Mesendoderm (in vitro differentiated cells): ENCODE measurements at places on chromosomes 6 and 20.
A peak's percentile ranks its signal among the peaks of the same experiment; 100 is the strongest.

DNA sequence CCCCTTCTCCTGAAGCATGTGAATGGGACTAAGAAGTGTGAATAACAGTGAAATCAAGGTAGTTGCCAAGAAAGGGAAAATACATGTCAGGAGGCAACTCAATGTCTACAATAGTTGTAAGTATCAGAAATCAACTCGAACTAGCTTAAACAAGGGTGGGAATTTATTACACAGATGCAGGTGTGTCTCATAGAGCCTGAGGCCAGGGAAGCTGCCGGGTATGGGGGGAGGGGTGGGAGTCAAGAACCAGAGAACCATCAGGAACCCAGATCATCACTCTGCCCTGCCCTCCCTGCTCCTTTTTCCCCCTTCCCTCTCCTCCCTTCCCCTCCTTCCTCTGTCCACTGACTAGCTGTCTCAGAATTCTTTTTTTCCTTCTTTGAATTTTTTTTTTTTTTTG is 34.9 kb upstream of the BMP6 start:
- no peak for DNase-seq

- DNase-seq = no peak
These were observed 1.5 kb downstream of the TAGAP start for GRCh38 chr6:159043251-159043650.

DNA sequence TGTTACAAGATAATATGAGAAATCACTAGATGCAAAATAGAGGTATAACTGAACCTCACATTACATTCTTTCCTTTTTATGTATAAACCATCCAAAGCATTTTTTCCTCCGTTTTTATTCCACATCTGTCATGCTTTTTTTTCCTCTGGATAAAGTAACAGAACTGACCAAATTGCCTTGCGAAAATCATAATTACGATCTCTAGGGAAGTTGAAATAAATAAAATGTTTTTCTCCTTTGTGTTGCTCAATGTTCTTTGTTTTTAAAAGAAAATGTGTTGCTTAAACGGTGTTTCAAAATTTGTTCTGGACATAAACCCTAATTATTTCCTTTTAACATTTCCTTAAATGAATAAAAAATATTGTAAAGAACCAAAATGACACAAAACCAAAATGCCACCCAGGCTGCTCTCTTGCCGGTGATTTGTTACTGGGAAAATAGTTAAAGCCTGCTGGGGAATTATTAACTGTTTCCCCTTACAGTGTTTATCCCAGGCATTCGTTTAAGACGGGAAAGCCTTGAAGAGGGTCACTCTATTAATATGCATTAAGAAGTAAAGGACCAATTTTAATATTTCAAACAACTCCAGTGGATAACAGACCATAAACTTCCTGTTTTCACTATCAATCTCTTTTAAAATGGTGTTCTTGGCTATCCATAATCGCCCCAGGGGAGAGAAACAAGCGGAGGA is 1.7 kb upstream of the ADGRB3 start:
- DNase-seq = no peak

DNA sequence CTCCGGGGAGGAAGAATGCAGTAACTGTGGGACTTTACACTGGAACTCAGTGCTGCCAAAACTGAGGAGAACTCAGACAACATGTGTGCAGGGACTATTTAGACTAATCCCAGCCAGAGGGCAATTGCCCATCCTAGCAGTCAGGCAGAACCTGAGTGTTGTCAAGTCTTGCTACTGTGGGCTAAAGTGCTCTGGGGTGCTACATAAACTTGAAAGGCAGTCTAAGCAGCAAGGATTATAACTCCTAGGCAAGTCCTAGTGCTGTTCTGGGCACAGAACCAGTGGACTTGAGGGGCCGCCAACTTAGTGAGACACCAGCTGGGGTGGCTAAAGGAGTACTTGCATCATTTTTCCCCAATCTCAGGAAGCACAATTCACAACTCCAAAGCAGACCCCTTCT is 363.8 kb upstream of the PTCHD4 start:
- DNase-seq = no peak

- DNase-seq = peak; percentile 85
These were observed 9.3 kb upstream of the NEDD9 start for GRCh38 chr6:11241793-11242201.

DNA sequence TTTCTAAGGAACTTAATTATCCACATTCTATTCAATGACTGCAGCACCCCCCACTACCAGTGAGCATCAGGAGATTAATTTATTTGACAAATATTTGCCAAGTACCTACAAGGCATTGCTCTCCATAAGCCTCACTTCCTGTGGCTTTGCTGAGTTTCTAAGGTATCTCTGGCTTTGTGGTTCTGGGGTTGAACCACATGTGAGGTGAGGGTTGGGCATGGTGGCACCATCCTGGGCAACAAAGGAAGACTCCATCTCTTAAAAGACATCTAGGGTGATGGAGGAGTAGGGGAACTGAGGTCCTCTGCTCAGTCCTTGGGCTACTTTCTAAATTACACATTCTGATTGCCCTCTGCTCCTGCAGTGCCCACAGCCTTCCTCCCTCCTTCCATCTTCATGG is 25.5 kb upstream of the WFDC2 start:
- DNase-seq = no peak

GRCh38 chr6:127554435-127555006 is 22.5 kb upstream of the C6orf58 start:
- DNase-seq = peak; percentile 80

GRCh38 chr20:4445331-4445730 is 276.4 kb upstream of the PRND start:
- DNase-seq = no peak

DNA sequence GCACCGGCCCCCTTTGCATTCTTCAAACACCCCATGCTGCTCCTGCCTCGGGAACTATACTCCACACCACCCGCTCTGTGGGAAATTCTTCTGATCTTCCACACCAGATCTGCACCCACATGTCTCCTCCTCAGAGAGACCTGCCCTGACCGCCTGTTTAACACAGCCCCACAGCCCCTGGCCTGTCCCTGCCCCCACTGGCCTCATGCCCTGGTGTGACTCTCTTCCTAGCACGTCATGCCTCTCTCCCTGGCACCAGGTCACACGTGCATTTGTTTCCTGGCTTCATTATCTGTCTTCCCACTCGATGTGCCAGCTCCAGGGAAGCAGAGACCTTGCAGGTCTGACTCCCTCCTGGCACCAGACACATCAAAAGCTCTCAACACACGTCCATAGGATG is 79.6 kb downstream of the ANKRD60 start:
- DNase-seq = no peak

DNA sequence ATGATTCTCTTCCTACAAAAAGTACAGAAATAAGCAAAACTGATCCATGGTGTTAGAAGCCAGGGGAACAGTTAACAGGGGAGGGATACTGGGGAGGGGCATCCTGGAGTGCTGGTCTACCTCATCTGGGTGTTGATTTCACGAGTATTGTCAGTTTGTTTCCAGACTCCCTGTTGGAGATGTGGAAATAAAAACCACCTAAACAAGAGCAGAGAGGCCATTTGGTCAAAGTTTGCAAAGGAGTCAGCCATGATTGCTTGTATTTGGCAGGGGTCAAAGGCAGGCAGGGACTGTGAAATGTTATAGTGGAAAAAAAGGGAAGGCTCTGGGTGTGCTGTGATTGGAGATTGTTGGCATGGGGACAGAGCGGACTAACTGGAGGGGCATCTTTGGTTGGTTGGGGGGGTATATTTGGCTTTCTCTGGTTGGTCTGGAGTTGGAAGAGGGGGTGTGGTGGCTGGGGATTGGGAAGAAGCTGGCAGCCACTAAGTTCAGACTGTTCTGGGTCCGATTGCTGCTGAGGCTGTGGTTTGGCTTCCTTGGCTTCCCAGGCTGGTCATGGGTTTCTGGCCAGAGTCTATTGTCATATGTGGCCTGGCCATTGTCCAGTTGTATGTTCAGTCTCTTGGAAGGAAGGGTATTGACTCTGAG is 14.9 kb upstream of the PANK2 start:
- no peak for DNase-seq

DNA sequence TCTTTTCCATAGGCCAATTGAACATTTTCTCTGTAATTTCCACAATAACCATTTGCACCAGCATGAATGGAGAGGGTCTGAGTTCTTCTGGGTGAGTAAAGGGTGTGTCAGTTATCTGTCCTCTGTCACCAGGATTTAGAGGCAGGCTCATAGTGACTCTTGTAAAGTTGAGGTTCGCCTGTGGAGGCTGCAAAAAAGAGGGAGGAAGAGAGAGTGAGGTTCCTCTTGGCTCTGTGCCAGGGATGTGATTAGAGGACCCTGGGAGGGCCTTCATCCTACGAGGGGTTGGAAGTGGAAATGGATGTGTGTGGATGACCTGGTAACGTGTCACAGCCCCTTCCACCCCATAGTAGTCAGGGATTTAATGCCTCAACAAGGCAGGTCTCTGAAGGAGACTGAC is 242.0 kb downstream of the ESR1 start:
- DNase-seq = no peak

DNA sequence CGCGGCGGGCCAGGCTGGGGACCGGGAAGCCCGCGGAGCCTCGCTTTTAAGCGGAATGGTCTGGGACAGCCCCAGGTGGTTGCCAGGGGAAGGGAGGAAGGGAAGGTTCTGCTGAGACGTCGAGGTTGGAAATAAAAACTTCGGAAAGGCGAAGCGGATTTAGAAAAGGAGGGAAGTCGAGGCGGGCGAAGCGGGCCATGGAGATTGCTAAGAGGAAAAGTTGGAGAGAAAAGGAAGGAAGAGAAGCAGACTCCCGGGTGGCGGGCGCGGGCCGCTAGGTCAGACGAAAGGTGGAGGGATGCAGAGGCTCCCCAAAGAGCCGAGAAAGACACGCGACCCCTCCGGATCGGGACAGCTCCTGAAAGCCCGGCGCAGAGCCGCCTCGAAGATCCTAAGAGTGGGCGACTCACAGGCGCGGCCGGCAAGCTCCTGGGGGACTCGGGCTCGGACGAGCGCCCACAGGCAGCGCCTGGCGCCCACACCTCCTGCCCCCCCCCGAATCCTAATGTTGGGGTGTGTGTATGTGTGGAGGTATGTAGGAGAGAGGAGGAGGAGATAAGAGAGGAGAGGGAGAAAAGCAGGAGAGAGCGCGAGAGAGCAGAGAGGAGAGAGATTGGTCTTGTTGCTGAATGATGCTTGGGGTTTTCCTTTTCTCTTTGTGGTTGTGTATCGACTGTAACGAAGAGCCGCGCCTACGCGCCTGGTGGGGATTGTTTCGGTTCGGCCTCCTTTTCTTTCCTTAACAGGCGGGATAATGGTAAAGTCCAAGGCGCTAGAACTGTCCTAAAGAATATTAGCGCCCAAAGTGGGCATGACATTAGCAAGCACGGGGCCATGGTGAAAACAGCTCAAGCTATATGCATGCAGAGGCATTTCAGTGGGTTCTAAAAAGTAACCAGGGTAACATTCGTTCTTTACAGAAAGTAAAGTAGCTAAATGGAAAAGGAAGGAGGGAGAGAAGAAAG is 1.5 kb downstream of the TFAP2B start:
- no peak for DNase-seq

GRCh38 chr20:56750430-56750829 is 121.3 kb downstream of the TFAP2C start:
- peak; percentile 93 for DNase-seq

GRCh38 chr20:8431538-8432434 is 299.7 kb downstream of the PLCB1 start:
- DNase-seq = peak; percentile 31

GRCh38 chr6:137962725-137963124 is 95.7 kb downstream of the TNFAIP3 start:
- no peak for DNase-seq

- DNase-seq = no peak
These were observed 22.1 kb downstream of the PTPRT start for GRCh38 chr20:43167615-43168014.
